Immature natural killer cell (primary cell): ENCODE measurements at places on chromosomes 1 and 21. TPM values are rescaled to one million over a fixed set of nuclear protein-coding genes. Genes with fewer than 3 reads are reported as not detected.

DNA sequence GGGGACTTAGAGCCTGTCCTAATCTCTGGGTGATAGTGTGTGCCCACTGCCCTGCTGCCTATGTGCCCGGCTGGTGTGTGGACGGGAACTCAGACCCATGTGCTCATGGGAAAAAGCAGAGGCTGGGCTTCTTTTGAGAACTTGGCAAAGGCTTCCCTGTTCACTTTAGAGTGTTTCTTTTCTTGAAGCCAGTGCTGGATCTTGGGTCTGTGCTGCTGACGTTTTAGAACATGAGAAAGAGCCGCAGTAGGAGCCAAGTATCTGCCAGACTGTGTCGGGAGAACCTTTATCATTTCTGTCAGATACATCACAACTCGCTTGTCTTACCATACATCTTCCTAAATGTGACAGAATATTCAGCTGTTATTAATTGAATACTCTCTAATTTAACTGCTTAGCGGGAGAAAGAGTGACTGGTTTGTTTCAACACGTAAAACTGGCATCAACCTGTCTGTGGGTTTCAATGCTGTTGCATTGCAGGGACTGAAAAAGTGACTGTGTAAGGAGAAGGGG, 195.2 kb downstream of the PBX1 start:
- no peak for DNase-seq

GRCh38 chr1:52976183-52977035, 49.3 kb downstream of the SCP2 start:
- DNase-seq = no peak

DNA sequence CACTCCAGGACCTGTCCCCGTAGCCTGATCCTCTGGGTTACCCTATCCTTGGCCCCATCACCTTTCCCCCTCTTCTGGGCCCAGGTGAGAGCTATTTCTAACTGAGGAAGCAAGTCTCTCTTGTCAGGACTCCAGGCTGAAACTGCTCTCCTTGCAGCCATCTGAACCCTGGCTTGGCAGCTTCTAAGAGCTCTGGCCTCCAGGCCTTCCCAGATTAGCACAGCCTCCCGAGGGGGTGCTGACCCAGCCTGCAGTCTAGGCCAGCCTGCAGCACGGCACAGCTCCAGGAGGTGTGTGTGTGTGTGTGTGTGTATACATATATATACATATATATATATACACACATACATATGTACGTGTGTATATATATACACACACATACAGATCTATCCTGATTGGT, 17.4 kb downstream of the CACNA1S start:
- no peak for DNase-seq

DNA sequence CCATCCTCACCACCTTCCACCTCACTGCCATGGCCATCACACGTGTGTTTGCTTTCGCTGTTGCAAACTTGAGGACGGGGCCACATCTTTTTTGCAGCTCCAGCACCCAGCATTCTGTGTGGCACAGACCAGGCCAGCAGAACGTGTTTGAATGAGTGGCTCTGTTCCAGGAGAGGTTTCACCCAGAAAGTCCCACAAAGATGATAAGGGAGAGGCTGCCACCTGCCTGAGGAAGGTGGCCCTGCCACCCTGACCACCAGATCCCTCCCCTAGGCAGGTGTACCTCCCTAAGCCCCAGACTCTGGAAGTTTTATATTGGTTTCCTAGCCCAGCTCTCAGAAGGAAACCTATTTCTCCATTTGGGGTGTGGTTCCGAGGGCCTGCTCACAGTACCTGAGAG, 252.1 kb downstream of the KAZN start:
- no peak for DNase-seq

DNA sequence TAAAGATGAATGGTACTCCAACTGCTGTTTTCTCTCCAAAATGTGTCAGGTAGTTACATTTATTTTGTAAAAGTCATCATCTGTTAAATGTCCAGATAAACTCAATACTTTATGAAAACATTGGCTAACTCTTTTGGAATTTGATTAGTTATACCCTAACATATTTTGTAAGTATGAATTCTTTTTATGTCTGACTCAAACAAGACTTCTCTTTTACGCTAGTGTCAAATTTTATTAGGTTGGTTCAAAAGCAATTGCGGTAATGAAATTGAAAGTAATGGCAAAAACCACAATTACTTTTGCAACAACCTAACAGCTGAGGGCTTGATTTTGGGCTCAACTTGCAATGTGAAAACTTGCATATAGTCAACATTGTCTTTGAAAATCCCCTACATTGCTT, 41.0 kb upstream of the USP25 start:
- peak; percentile 40 for DNase-seq

GRCh38 chr1:39545531-39545930, 31.1 kb downstream of the PABPC4 start:
- no peak for DNase-seq

LAMC1 gene
- 0.19 TPM for polyA plus RNA-seq

MRPL55 gene
- polyA plus RNA-seq = 129 TPM

VHLL gene
- polyA plus RNA-seq = not detected

TAS1R3 gene
- not detected for polyA plus RNA-seq

DNA sequence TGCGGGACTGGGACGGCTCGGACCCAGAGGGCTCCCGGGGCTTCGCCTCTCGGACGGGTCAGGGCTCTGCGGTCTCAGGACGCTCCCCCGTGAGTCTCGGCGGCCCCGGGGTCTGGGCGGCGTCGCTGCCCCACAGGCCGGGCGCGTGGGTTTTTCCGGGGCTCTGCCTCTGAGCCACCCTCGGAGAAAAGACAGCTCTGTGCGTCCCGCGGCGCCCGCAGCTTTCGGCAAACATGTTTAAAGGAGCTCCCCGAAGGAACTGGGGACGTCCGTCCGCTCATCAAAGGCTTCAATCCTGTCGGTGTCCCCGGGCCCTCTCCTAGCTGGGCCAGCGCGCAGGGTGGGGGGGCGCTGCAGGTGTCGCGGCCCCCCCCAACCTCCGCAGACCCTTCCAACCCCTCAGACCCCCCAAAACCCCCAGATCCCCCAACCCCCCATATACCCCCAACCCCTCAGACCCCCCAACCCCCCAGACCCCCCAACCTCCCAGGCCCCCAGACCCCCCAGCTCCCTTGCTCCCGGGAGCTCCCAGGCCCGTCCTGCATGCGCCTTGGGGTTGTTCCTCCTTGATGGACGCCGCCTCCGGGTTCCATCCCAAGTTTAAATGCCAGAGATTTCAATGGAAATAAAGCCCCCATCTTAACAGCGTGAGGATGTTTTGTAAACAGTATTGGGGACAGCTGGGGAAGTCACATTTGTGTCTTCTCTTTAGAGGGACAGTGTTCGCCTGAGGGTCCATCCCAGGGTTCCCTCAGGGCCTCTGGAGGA, 996 bp upstream of the C1orf159 start:
- DNase-seq = peak; percentile 32

DNA sequence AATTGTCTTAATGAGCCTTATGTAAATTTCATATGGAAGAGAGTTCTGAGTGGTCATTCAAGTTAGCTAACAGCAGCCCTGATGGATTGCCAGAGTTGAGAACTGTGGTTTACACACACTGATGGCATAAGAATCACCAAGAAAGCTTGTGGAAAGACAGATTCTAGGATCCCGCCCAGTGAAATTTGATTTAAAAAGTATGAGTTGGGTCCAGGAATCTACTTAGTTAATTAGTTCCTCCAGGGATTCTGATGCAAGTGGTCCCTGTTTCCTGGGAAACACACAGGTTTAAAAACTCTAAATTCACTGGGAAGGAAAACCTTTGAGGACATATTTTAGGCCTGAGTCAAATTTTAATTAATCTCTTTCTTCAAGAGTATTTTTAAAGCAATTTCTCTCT, 144.3 kb downstream of the NTPCR start:
- no peak for DNase-seq

HUNK gene
- not detected for polyA plus RNA-seq

- DNase-seq = no peak
These were observed 184.2 kb downstream of the DYRK1A start for GRCh38 chr21:37550618-37551330.

GRCh38 chr1:247079141-247079874, 697 bp upstream of the ZNF670 start:
- no peak for DNase-seq
